ENCODE measurements at places on chromosomes 3 and 15. TPM values are rescaled to one million over a fixed set of nuclear protein-coding genes. Genes with fewer than 3 reads are reported as not detected.

The TICRR gene
- 6.3 TPM for total RNA-seq

The CIB2 gene
- total RNA-seq, result 9.4 TPM

The GOLGA6L10 gene
- not detected for total RNA-seq

The SNX22 gene
- total RNA-seq, result 0.05 TPM

The SKOR1 gene
- 0.19 TPM for total RNA-seq

The IL12A gene
- total RNA-seq, result 0.21 TPM
